DMS153 (cell line): ENCODE measurements at places on chromosomes 6 and 20.

- no peak for DNase-seq
Measured at GRCh38 chr6:107331409-107332386, 127.7 kb downstream of the PDSS2 start.

DNA sequence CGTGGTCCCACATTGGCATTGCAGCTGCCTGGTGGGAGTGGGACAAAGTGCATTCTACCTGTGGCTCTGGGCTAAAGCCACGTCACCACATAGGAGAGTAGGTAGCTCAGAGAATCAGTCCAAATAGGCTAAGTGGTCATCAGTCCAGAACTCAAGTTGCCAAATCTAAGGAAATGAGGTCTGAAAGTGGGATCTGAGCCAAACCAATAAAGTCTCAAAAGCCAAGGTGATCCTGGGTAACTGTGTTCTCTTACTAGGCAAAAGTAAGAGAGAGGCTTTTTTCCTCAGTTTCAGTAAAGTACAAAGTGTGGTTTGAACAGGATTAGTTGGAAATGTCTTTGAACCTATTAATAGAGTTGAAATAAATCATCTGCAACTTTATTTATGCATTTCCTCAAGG is 68.6 kb upstream of the CNKSR3 start:
- no peak for DNase-seq

DNA sequence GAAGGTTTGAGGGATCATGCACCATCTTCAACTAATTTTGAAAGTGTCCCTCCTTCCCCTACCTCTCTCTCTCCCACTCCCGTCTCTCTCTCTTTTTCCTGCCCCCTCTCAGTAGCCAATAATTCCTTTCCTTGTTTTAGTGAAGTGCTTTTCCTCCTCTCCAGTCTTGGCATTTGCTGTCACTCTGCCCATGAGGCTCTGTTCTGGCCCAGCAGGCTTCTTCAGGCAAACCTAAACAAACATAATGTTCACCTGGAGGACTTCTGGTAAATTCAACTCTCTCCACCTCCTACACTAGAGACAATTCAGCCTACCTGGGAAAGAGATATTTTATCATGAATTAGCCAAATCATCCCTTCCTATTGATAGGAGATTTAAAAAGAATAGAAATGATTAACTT is 320.4 kb upstream of the RNF24 start:
- DNase-seq = no peak

- DNase-seq = no peak
Measured at GRCh38 chr20:61268024-61268423, 16.0 kb downstream of the CDH4 start.

GRCh38 chr20:9635750-9636149 is 121.4 kb downstream of the LAMP5 start:
- DNase-seq = no peak

- no peak for DNase-seq
Measured at GRCh38 chr6:97077380-97077779, 152.9 kb downstream of the KLHL32 start.

GRCh38 chr6:20188630-20189075 is 23.6 kb downstream of the MBOAT1 start:
- DNase-seq = no peak
